ENCODE measurements at places on chromosomes 16 and 17.

DNA sequence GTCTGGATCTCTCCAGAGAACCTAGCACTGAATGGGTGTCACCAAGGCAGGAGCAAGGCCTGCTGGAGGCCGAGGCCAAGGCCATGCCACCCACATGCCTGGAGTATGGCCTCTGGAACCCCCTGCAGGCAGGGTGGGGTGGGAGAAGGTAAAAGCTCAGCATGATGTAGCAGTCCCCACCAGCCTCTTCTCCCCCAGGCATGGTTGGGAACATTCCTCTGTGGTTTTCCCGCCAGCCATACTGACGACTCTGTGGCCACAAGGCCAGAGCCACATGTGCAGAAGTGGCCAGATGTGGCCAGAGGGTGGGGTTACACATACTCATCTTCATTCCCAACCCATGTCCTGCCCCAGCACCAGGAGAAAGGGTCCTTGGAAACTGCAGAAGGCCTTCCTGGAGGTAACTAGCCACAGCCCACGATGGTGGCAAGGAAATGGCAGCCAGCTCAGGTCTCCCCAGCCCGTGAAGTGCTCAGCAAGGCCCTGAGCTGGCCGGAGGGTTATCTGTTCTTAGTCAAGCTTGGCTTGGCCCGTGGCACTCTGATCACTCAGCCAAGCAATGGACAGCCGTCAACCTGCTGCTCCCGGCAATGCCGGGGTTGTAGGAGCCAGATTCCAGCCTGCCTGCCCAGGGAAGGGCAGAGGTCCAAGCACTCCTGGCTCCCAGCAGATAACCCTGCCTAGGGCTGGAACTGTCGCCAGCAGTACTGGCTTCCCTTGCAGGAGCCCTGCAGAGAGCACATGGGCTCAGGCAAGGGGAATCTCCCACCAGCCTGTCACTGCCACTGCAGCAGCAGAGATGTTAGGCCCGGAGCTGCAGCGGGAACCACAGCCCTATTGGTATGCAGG lies 26.1 kb downstream of the HDAC5 start:
- no peak for DNase-seq

DNA sequence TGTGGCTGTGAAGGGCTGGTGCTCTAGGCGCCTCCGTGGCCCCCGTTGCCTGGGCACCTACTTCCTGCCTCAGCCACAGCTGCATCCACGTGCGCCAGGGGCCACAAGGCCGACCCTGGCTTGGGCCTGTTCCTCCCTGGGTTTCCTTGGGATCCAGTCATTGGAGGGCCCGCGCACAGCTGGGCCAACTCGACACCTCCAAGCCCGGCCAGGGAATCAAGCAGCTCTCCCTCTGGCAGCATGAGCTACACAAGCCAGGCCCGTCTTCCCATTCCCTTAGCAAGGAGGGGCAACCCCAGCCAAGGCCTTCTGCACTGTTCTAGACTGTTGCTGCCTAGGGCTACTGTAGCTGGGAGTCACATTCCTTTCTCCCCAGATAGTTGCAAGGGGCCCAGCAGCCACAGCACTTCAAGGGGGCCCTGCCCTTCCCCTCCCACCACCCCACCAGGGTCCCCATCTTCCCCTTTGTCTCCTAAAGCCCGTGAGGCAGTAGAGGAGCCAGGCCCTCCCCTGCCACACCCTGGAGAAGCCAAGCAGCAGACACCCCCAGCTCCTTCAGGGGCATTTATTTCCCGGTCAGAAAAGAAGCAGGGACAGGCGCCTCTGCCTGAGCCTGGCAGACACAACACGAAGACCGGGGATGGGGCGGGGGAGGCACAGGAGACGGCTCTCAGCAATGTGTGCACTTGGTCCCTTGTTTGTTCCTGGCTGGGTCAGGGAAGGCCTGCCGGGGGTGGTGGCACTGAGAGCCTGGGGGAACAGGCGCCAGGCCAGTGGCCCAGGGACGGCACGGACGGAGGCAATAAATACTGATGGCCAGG lies 3.8 kb downstream of the ARHGDIA start:
- DNase-seq: peak; percentile 37

DNA sequence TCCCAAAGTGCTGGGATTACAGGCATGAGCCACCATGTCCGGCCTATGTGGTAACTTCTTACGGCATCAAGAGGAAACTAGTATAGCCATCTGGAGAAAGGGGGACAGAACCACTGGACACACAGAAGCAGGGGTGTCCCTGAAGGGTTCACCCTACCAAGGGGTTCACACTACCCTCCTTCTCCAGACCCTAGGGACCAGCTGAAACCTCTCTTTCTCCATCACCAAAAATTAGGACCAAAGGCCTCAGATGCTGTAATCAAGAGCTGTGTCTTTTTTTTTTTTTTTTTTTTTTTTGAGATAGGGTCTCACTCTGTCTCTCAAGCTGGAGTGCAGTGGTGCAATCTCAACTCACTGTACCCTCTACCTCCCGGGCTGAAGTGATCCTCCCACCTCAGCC lies 33.2 kb downstream of the ZFHX3 start:
- DNase-seq: no peak

- DNase-seq: no peak
Observed at GRCh38 chr16:90047714-90048346, 28.6 kb upstream of the DBNDD1 start.

GRCh38 chr17:19264681-19265080 lies 27.5 kb downstream of the EPN2 start:
- no peak for DNase-seq

- peak; percentile 77 for DNase-seq
Observed at GRCh38 chr17:77802811-77803220, 155.7 kb upstream of the TNRC6C start.

GRCh38 chr16:79286646-79287423 lies 313.7 kb downstream of the MAF start:
- DNase-seq: peak; percentile 23

DNA sequence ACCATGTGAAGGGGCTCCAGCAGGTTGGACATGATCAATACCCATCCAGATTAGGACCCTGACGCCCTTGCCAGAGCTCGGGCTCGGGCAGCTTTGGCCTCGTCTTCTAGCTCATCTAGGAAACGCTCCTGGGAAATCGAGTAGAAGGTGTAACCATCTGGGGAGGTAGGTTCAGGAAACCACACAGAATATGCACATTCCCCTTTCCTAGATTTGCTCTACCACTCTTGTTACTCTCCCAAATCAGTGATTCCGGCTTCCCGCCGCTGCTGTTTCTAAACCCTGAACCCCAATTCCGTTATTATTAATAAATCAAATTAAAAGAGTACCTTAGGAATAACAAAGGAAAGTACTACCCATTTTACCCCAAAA lies 507 bp downstream of the COA3 start:
- no peak for DNase-seq

DNA sequence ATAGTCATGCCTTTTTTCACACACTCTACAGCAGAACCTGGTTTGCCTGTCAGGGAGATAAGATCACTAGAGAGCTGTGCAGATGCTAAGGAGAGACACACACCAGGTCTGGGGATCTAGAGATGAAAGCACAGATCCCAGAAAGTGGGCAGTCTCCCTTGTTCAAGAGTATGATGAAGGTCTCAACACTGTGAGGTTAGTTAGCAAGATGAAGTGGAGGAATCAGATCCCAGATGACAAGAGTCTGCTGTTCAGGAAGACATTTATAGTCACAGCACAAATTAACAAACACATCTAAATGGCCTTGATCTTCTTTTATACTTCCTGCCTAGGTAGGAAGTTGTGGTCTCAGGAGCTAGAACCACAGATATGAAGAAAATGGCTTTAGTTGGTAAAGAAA lies 23.4 kb upstream of the SKAP1 start:
- DNase-seq: no peak

- DNase-seq: no peak
Observed at GRCh38 chr17:13792314-13792713, 190.6 kb upstream of the HS3ST3A1 start.

DNA sequence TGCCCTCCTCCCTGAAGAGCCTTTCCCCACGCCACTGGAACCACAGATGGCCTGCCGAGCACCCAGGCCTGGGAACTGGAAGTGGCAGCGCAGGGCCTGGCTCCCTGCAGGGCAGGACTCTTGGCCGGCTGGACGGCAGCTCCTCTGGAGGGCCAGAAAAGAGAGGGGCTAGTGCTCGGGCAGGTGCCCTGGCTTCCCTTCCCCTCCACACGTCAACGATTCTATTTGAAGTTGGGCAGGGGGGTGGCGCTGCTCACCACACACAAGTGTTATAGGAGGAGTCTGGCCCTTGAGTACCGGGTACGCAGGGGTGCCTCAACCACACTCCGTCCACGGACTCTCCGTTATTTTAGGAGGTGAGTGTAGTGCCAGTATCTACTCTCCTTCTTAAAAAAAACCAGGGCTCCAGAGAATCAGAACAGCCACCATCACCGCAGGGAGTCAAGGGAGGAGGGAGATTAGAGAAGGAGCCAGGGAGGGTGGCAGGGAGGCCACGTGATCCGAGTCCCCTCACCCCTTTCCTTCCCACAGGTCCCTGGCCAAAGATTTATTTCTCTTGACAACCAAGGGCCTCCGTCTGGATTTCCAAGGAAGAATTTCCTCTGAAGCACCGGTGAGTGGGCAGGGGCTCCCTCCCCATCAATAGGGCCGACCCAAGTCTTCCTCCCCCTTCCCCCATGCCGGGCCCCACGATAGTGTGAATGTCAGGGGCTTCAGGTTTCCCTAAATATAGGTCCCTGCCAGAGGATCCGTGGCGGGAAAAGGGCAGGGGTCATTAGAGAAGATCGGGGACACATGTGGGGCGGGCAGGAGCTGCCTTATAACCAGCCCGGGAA lies 1.4 kb upstream of the ALDOA start:
- DNase-seq: peak; percentile 64

- DNase-seq: no peak
Observed at GRCh38 chr17:79438546-79439334, 172.1 kb downstream of the RBFOX3 start.

DNA sequence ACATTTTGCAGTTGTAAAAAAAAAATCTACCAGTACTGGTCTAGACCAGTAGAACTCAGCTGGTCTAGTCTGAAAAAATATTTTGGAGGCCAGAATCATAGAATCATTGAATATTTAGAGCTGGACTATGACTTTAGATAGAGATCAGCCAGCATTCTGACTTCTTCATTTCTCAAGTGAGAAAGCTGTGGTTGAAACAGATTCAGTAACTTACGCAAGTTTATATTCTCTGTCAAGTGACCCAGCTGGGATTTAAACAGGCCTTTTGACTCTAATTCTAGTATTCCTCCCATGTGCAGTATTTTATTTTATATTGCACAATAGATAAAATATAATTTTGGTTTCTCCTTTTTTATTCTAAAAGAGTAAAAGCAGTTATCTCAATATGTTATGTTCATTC lies 4.9 kb downstream of the TNRC6A start:
- no peak for DNase-seq

DNA sequence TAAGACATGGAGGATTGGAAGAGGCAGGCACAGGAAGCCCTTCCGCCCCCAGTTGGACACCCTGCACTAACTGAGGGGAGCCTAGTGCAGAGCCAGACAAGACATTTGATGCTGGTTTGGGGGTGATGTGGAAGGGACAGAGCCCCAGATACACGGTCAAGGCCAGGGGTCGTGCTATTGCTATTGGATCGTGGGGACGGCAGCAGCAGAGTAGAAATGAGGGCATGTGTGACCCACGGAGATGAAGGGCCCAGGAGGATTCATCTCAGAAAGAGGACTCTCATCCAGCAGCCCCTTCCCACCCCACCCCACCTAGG lies 2.0 kb upstream of the VAMP2 start:
- no peak for DNase-seq

DNA sequence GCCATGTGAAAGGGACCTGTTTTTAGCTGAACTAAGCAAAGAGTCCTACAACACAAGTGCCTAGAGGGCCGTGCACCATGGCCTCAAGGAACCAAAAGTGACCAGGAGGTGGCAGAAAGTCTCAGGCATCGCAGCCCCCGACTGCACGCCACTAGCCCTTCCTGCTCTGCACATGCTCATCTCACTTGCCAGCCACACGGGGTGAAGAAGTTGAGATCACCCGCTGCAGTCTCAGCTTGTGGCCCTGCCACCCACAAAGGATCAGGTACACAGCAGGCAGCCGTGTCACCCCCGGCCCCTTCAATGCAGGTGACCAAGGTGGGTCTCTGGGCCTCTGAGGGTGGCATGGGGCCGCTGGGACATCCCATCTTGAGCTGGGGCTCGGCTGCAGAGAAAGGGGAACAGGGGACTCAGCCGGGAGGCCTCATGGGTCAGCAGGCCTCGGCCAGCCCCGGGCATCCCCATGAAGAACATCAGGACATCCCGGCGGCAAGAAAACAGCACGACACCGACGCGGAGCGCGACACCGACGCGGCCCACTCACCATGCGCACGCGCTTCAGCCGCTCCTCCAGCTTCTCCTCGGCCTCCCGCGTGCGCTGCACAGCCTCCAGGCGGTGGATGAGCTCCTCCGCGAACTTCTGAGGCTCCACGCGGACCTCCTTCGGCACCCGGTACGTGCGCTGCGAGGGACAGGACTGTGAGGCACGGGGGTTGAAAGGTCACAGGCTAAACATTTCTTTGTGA lies 21.0 kb downstream of the PDIA2 start:
- DNase-seq: peak; percentile 39

DNA sequence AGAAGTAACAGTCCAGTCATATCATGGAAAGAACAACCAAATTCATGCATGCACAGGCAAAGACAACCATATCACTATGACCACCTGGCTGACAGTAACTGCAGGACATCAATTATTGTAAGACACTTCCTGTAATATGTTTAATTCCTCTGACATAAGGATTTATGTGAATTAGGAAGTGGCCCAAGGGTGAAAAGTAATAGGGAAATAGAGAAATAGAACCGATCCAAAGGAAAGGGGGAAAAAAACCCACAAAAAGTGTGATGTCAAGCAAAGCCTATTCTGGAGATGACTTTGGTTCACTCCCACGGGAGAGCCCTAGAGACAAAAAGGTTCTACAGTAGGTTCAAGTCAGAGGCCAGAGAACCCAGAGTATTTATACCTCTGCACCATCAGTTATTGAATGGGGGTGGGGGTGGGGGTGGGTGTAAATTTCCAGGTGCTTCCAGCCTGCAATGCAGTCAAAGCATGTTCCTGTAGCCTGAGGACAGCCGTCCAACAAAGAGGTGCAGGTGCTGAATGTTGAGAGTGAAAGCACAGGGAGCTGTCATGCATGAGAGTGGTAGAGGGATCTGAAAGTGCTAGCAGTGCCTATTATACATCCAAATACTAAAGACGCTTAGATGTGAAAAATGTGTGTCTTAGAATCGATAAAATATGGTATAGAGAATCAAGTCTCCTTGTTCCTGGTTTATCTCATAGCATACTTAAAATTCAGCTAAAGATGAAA lies 95.6 kb upstream of the HLF start:
- no peak for DNase-seq

DNA sequence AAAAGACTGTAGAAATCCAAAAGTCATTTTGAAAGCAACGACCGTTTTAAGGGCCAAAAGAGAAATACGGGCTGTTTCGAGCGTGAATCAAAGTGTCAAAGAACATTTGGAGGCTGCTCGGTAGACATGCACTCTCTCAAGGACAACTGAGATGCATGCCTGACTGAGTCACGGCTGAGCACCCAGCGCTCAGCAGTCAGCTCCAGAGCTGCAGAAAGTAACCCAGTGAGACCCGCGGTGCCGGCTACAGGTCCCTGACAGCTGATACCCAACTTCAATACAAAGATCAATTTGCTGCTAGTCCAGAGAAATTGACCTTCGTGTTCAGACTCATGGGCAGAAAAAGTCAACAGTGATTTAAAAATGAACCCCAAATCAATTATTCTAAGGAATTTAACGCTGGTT lies 214.9 kb downstream of the STX8 start:
- DNase-seq: no peak

- DNase-seq: peak; percentile 53
Observed at GRCh38 chr17:73029991-73030390, 62.5 kb downstream of the SLC39A11 start.
